ENCODE measurements at places on chromosomes 13 and 19. TPM values are rescaled to one million over a fixed set of nuclear protein-coding genes. Genes with fewer than 3 reads are reported as not detected.

DNA sequence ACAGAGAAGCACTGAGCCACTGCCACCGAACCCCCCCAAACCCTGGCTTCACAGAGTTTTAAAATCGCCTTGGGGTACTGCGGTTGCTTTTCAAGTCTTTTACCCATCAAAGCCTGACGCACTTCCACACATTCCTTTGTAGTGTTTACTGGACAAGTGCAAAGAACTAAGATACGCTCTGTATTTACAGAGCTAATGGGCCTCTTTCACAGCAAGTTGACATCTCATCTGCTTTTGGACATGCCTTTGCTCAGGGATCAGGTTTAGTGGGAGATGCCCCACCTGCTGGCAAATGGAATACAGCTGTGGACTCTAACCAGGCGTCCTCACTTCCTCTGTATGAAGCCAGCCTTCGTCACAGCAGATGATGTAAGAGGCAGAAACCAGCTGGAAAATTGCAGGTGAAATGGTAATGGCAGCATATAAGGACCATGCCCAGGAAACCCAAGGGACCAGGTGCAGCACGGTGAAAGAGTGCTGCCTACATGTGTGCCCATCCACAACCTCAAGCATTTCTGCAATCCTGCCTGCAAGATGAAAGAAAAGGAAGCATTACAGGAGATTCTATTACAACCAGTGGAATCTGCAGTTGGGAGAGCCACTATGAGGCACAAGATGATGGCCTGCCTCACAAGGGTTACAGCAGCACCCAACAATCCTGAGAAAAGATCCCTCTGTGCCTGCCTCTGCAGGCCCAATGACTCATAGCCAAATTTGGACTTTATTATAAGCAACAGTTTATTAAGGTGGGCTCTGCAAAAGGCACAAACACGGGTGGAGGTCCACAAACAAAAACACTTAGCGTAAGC lies 34.7 kb downstream of the BRD4 start:
- DNase-seq: peak; percentile 46

DNA sequence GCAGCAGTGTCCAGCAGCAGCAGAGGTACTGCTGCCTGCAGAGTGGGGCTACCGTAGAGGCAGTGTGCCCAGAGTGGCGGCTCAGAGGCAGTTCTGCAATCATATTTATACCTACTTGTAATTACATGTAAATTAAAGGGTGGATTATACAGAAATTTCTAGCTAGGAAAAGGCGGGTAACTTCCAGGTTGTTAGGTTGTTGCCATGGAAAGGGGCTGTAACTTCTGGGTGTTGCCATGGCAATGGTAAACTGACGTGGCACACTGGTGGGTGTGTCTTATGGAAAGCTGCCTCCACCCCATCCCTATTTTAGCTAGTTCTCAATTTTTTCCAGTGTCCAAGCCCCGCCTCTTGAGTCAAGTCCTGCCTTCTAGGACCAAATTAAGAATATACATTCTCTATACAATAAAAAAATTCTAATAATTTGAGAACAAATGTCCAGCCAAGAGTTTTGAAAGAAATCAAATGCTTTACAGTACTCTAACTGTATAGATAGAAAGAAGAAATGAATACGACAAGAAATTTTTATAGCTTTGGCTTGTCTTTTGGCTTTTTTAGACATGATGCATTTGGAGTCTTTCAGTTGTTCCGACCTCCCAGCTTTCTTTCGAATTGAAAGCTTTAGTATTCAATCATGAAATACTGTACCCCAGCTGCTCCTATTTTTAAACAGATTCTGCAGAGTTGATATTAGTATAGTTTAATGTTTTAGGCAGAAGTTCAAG lies 816.6 kb downstream of the DIAPH3 start:
- no peak for DNase-seq

DNA sequence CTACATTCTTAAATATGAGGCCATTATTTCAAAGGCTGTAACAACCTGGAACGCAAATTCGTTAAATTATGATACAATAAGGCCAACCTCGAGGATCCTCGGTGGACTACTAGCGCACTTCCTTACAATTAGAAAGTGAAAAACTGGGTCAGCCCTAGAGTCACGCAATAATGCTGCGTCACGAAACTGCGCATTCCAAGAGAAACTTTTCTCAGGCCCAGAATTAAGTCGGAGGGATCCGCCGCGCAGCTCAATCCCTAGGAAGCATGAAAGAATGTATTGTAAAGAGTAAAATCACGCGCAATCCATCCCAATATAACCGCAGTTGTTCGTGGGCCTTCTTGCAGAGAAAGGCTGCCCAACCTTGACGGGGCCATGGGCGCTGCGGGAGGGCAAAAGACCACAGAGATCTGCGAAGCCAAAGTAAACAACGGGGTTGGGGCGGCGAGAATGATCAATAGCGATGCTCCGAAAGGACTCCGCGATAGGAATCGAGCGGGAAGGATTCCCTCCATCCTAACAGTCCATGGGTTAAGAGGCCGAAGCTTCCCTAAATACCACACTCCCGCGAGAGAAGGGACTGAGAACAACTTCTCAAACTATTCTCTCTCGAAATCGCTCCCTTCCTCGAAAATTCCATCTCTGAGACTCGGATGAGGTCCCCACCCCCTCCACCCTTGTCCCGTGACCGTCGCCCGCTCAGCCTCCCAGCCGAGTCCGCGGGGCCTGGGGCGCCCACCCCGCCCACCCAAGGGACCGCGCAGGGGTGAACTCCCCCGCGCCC lies 564 bp downstream of the SPART start:
- peak; percentile 88 for DNase-seq

- DNase-seq: no peak
Observed at GRCh38 chr19:46728208-46728607, 11.3 kb upstream of the PRKD2 start.

KCTD4 gene
- total RNA-seq: not detected

AP1M2 gene
- 2.5 TPM for total RNA-seq

ANO8 gene
- total RNA-seq: 22.1 TPM

Measured in A673 (cell line).